ENCODE measurements at places on chromosomes 5 and 9.

DNA sequence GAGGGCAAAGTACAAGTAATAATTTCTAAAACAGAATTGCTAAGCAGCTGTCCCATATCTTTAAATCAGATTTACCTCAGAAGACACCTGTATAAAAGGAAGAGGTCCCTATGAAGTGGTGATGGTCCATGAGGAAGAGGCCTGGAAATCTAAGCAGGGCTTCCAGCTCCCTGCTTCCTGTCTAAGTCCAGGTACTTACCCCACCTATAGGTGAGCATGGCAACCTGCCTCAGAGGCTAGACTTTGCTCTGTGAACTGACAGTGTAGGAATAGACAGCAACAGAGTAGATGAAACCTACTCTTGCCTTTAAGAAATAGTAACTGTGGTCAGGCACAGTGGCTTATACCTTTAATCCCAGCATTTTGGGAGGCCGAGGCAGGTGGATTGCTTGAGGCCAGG lies 55.8 kb upstream of the ARRDC3 start:
- no peak for DNase-seq

- no peak for DNase-seq
Observed at GRCh38 chr5:101539315-101539714, 636.2 kb upstream of the ST8SIA4 start.

DNA sequence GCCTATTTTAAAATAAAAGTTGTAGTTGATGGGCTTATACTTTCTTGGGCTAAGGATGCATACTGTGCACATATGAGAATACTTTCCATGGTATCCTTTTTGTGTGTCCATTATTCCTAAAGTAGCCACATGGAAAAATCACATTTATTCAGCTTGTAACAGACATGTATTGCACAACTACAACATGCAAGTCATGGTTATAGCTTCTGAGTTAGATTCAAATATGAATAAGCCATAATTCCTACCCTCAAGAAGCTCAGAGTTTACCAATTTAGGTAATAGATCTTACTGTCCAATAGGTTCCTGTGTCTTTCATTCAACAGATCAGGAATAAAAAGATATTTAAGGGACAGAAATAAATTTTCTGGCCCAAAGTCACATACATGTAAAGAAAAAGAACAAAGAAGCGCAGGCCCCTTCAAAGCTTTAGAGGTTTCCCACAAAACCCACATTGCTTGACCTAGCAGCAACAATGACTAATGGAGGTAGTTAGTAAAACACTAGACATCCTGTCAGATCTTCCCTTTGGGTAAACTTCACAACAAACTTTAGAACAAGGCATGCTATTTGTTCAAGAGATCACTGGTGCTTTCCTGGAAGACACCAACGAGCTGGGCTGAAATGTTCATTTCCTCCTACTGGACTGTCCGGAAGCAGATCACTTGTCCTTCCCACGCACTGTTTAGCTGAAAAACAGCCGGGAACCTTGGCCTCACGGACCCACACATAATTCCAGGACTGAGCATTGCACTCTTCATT lies 78.4 kb upstream of the ITGA1 start:
- no peak for DNase-seq

DNA sequence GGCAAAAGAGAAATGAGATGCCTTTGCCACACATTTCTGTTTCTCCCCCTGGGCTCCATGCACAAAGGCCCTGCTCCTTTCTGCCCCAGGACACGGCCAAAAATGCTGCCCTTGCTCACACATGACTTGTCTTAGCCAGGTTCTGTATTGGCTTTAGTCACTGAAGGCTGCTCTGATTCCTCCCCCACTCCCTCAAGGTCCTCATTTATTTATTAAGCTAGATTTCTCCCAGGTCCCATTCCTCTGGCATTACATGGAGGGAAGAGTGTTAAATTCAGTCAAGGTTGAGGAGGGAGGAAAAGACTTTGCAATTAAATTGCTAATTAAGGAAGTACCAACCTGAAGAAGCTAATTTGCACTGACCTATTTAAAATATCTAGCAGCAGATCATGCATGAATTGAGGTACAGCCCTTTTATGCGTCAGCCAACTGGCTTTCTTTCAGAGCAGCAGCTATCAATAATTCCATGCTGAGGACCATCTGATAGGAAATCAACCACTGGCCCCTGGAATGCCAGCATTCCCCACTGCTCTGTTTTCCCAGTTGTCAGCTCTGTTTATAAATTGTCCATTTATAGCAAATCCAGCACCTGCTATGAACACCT lies 81.2 kb upstream of the MAP3K1 start:
- no peak for DNase-seq

DNA sequence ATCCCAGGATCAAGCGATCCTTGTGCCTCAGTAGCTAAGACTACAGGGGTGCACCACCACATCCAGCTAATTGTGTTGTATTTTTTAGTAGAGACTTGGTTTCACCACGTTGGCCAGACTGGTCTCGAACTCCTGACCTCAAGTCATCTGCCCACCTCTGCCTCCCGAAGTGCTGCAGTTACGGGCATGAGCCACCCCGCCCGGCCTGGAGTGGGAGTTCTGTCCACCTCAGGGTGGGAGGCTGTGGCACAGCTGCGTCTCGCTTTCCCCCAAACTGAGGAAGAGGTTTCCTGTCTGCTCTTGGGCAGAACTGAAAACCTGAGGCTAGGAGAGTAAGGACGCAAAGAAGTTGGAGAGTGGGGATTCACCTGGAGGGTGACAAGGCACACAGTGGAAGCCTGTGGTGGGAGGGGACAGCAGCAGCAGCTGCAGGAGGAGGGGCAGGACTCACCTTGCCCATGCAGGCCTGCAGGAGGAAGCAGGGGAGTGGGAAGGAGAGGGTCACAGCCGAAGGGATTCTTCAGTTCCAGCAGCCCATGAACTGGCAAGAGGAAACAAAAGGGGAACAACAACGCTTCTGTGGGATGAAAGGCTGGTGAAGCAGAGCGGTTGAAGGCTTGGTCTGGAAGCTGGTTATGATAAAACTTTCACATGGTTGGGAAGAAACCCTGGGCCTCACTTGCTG lies 181.4 kb downstream of the GAS1 start:
- DNase-seq: no peak

GRCh38 chr9:4787876-4788275 lies 4.9 kb upstream of the RCL1 start:
- no peak for DNase-seq

DNA sequence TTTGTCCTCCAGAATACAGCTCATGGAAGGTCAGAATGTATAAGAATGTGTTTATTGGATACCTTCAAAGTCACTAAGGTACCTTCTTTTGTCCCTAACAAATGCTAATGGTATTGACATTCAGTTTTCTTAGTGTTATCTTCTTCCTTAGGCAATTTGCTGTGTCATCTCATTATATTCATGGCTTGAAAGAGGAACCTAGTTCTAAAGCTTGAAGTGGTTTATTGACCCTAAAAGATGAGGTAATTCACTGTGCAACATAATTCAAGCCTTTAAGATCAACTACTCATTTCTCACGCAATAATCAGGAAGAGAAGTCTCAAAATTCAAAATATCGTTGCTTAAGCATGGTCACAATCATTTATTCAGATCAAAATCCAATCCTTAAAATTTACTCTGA lies 342.7 kb upstream of the RIOK2 start:
- no peak for DNase-seq
